ENCODE measurements at places on chromosomes 13 and 19.

DNA sequence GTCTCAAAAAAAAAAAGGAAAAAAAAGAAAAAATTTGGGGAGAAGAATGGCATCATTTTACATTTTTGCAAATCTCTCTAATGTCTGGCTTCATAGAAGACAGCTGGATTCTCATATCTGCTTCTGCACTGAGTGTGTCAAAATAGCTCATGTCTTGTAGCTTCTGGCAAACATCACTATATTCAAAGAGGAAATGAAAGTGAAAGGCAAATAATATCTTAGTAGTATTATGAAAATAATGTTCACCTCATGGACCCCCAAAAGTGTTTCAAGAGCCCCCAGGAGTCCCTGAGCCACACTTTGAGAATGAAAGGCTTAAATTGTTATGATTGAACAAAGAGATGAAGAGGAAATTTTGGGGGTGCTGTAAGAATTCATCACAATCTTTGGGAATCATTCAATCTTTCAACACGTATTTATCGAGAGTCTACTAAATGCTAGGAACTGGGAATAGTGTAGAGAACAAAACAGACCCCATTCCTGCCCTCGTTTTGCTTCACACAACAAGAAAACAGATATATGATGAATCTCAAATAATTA lies 1.2 kb upstream of the SLC6A16 start:
- peak; percentile 74 for DNase-seq

GRCh38 chr19:40157059-40157458 lies 34.2 kb upstream of the MAP3K10 start:
- DNase-seq, result no peak

- no peak for DNase-seq
Observed at GRCh38 chr13:27728271-27728670, 64.0 kb upstream of the GSX1 start.

GRCh38 chr13:28641600-28641926 lies 17.4 kb upstream of the POMP start:
- DNase-seq, result no peak

GRCh38 chr19:30350692-30351663 lies 21.2 kb upstream of the ZNF536 start:
- no peak for DNase-seq

- DNase-seq, result no peak
Observed at GRCh38 chr13:36718686-36719085, 44.9 kb downstream of the SERTM1 start.
